ENCODE measurements at places on chromosomes 3 and 15.

DNA sequence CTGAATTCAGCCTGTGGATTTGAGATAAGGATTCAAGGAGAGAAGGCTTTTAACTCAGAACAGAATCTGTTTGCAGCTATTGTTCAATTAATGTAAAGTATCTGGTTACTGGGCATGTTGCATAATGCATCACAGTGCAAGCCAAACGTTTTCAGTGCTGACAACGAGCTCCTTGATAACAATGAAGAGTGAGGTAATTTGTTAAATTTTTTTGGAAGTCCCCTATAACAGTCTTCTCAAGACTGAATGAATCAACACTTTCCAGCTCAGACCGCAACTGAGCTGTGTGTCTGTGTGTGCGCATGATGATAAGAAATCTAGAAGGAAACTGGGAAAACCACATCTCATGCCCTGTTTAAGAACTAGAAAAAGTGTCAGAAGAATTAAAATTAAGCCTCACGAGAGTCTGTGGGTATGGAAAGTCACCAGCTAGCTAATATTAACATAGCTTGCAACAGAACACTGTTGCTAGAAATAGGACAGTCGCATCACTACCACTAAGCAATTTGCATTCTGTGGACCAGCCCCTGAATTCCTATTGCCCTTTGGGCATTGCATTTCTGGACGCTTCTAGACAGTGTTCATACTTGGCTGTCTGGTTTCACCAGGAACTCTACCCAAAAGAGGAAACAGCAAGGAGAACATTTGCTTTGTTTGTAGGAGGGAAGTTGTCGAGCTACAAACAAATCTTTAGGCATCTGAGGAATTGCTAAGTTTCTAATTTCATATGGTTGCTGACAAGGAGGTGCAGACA lies 43.7 kb upstream of the ATP2C1 start:
- no peak for DNase-seq

- no peak for DNase-seq
Observed at GRCh38 chr3:152706991-152707713, 127.8 kb upstream of the P2RY1 start.

GRCh38 chr15:41331281-41331680 lies 1.1 kb downstream of the OIP5 start:
- no peak for DNase-seq

DNA sequence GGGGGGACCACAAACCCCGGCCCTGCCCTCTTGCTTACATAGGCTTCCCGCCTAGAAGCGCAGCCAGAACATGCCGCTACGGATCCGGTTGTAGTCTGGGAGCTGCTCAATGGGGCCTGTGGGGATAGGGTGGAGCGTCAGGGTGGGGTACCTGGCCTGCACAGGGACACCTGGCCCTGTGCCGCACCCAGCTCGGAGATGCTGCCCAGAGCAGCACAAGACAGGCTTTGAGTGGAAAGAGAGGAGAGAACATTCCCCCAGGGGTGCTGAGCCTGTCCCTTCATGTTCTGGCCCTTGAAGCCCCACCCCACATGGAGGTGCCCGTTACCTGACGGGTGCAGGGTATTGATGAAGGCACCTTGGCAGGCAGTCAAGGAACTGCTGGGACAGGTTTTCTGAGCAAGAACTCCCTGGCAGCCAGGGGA lies 4.0 kb upstream of the COL7A1 start:
- DNase-seq = no peak

- DNase-seq = no peak
Observed at GRCh38 chr15:64461721-64462162, 1.4 kb downstream of the ZNF609 start.

DNA sequence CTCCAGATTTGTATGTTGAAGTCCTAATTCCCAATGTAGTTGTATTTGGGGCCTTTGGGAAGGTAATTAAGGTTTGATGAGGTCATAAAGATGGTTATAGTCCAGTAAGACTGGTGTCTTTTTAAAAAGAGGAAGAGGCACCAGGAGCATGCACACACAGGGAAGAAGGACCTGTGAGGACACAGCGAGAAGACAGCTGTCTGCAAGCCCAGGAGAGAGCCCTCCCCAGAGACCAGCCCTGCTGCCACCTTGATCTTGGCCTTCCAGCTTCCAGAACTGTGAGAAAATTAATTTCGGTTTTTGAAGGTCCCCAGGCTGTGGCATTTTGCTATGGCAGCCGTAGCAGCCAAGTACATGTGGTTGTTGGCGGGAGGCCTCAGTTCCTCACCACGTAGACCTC lies 32.8 kb upstream of the TSEN2 start:
- DNase-seq = no peak

GRCh38 chr3:79367066-79367465 lies 400.7 kb downstream of the ROBO1 start:
- no peak for DNase-seq

GRCh38 chr3:127593178-127593577 lies 2.6 kb upstream of the TPRA1 start:
- no peak for DNase-seq

DNA sequence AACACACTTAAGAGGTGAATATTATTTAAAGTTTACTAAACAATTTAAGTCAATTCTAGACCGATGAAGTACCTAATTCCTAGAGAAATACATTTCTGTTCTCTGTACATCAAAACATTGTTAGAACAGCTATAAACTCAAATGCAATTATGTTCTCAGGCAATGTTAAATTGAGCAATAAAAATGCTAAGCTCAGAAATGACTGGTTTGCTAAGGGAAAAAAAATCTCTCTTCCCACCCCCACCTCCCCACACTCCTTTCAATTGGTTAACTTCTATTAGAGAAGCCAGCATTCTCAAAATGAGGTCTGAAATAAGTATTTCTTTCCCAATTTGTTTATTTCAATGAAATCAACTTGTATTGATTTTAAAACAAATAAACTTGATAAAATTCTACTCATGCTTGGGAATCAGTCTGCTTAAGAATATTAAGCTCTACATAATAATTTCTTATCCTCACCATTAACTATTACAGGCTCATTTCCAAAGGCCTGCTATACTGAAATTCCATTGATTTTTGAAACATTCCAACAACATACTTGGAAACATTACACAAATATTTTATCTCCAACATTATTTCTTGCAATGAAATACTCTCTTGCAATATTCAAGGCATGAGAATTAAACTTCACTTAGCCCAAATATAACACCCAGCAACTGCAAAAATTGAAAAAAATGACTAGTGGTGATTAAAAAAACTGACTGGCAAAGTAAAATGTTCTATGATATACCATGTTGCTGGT lies 22.6 kb downstream of the TSPAN3 start:
- DNase-seq = no peak

GRCh38 chr3:43378066-43378935 lies 92.0 kb downstream of the SNRK start:
- no peak for DNase-seq

DNA sequence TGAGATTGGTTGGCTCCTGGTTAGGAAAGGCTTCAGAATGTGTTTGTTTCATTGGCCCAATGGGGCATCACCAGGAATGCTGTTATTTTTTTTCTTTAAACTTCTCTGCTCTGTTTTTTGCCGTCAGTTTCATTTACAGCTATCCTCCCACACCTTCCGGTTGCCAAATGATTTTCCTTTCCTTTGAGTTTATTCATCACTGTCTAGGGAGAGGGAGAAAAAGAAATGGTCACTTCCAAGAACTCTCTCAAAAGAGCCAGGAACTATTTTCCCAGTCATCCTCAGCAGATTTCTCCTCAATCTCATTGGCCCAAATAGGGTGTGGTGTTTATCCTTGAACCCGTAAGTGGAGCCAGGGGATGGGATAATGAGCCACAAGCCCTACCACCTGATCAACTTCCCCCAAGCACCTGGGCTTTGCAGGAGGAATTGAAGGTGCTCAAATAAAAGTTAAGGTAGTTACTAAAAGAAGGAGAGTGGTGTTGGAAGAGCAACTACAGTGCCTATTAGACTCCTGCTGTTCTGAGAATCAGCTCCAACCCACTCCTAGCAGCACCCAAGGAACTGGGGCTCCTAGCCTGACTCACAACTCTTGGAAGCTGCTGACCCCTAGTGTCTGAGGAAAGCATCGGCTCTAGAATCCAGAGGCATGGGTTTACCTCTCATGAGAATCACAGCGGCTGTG lies 183.8 kb upstream of the IL12A start:
- peak; percentile 41 for DNase-seq

- DNase-seq = no peak
Observed at GRCh38 chr3:103057003-103057402, 622.2 kb downstream of the ZPLD1 start.

DNA sequence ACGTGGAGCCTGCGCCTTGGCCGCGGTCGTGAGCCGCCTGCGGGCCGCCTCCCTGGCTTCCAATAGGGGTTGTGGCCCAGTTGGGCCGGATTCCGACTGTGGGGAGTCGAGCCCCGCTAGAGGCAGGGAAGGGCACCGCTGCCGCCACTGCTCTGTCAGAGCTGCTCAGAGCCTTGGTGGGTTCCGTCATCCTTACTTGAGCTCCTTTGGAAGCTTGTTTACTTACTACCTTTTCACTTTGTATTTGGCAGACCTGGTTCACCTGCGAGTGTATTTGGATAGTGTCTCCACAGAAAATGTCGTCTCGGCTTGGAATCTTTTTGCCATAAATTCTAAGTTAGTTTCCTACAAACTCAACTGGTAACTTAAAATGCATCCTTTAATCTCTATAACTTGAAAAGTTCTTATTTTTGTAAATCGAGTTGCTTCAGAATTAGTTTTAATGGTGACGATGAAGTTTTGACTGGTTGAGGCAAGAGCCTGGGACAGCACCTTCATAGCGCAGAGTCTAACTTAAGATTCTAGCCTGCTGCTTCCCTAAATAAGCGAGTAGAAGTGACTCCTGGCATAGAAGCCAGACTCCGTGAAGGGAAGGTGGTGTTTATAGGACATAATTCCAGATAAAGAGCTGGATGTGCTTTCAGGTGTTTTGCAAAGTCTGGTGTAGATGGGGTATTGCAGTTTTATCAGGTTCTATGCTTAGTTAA lies 800 bp downstream of the DAG1 start:
- DNase-seq = no peak

- DNase-seq = no peak
Observed at GRCh38 chr3:136783708-136784191, 31.6 kb upstream of the STAG1 start.
